ENCODE measurements at places on chromosomes 12 and 14. TPM values are rescaled to one million over a fixed set of nuclear protein-coding genes. Genes with fewer than 3 reads are reported as not detected.

Gene EML5
- total RNA-seq: 6.5 TPM

DNA sequence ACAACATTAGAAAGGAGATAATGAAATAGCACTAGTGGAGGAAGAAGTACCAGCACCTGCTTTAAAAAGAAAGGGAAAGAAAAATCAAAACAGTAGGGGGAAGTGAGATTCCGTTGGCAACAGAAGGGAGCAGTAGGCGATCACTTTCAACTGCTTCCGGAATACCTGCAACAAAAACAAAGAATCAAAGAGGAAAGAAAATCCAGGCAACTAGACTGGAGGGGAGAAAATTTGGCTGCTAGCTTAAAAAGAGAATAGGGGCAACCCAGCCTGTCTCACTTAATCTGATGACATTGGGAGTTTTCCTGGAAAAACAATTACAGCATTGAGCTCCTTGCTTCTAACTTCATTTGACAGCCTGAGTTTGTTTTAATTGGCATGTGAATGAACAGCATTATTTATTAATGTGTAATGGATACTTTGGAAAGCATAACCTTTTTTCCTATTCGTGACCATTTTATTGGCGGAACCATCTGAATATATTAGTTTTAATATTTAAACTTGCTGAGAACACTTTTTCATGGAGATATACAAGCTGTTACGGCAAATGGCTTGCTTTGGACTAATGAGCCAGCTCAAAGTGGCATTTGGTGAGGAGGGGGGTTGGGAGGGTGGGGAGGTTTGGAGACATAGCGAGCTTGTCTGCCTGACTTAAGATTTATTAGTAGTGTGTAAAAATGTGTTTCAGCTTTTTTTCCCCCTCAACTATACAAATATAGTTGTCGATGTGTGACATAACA lies 2.5 kb upstream of the DACT1 start:
- H3K36me3 ChIP-seq: no peaks in the 10 kb centered on the region
- peak; percentile 54 for DNase-seq
- no peaks in the 10 kb centered on the region for H3K27me3 ChIP-seq
- H3K4me3 ChIP-seq: no peak overlapping the region
- H3K4me1 ChIP-seq: peaks cover 44% of the 10 kb centered on the region
- peak overlapping the region; percentile 15 for H3K27ac ChIP-seq

Gene LHX5
- total RNA-seq: not detected

Gene SRGAP1
- total RNA-seq: 0.22 TPM

DNA sequence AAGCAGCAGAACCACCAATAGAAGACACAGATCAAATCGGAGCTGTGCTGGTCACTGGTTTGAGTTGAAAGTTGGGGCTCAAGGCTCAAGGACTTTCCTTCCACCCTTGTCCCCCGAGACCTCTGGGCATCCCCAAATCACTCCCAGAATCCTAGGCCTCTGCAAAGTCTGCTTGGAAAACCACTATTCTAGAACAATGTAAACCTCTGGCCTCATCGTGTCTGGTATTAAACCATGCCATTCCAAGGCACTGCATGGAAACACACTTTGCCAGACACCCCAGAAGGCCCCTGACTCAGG lies 288.0 kb downstream of the DPF3 start:
- no peak overlapping the region for H3K4me3 ChIP-seq
- no peaks in the 10 kb centered on the region for H3K36me3 ChIP-seq
- H3K27ac ChIP-seq: no peak overlapping the region

GRCh38 chr12:11734580-11735180 lies 85.2 kb downstream of the ETV6 start:
- peaks cover 4% of the 10 kb centered on the region for H3K36me3 ChIP-seq
- H3K27me3 ChIP-seq: no peaks in the 10 kb centered on the region
- H3K4me1 ChIP-seq: peaks cover 49% of the 10 kb centered on the region

DNA sequence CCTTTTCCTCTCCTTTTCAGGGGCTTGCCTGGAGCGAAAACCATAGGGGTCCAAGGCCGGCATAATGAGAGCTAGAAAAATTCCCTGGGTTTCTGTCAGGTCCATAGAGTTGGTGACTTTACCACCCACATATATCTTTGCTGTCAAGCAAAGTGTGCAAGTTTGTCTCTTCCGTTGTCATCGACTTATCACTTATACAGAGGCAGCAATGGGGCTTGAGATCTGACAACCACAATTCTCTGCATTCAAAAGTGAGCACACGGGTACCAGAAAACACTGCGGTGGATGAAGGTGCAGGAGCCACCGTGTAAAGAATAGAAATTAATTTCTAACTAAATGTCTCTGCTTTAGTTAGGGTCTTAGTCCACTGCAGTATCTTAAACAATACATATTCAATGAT lies 162.3 kb downstream of the DAD1 start:
- no peak for DNase-seq
- H3K27ac ChIP-seq: no peak overlapping the region
- H3K4me1 ChIP-seq: peaks cover 19% of the 10 kb centered on the region
- H3K36me3 ChIP-seq: no peaks in the 10 kb centered on the region
- peaks cover 49% of the 10 kb centered on the region for H3K27me3 ChIP-seq
- H3K4me3 ChIP-seq: no peak overlapping the region

DNA sequence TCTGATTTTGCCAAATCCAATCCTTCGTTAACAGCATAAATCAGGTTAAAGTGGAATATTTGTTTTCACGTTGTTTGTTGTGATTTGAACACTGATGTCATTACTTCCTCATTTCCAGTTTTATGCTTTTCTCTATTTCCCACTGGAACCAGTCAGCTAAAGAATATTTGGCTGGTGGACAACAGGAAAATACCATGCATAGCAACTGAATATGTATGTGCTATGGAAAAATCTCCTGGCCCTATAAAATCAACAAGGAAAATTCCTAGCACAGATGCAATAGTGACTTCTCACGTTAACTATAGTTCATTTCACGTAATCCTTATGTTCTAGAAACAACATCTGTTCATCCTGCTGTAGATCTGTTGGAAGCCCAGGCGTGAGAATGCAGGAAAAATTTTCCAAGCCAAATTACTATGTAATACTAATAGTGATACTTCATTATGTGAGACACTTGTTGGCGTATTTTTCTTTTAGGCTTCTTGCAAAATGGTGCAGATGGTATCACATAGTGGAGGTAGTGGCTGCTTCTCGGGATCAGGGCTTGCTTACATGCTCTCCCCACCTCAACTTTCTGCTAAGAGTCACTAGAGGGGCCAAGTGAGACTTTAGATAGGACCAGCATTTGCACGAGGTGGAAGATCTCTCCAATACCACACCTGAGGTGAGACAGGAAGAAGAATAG lies 86.3 kb upstream of the USP44 start:
- DNase-seq: no peak
- H3K4me1 ChIP-seq: peaks cover 7% of the 10 kb centered on the region
- no peak overlapping the region for H3K27ac ChIP-seq
- H3K36me3 ChIP-seq: no peaks in the 10 kb centered on the region

Gene MYL2
- 0.39 TPM for total RNA-seq

GRCh38 chr12:104348994-104349494 lies 45.5 kb downstream of the EID3 start:
- no peak for DNase-seq
- no peaks in the 10 kb centered on the region for H3K27me3 ChIP-seq
- no peaks in the 10 kb centered on the region for H3K4me1 ChIP-seq
- peaks cover 33% of the 10 kb centered on the region for H3K36me3 ChIP-seq
- H3K27ac ChIP-seq: no peak overlapping the region

DNA sequence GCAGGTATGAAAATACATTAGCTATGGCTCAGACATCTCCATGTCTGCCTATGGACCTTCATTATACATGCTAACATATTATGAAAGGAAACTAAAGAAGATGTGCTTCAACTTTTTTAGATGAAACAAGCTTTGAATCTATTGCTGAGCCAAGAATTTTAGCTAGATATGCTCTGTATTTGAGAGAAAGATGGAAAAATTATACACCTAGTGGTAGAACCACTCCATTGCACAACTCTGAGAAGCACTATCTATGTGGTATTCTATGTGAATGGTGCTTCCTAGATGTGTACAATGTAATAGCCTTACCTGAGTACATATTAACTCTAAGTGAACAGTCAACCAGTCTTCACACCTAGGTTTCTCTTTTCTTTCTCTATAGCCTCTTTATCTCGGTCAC lies 17.3 kb downstream of the EPYC start:
- no peak for DNase-seq
- no peak overlapping the region for H3K27ac ChIP-seq
- H3K27me3 ChIP-seq: no peaks in the 10 kb centered on the region
- no peaks in the 10 kb centered on the region for H3K36me3 ChIP-seq

DNA sequence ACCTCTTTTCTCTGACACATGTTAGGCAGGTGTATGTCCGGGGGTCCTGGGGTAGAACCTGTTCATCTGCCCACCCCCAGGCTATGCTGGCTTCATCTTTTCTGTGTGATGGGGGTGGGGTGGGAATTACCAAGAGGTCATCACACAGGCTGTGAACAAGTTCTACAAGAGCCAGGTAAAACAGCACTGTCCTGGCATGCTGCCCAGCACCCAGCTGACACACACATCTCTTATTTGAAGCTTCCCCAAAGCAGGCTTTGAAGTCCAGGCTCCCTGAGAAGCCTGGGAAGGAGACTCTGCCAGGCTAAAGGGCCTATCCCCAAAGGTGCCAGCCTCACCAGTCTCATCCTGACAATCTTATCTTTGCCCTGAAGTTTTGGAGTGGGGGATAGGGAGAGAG lies 141.1 kb downstream of the ALG10 start:
- H3K4me3 ChIP-seq: no peak overlapping the region
- no peaks in the 10 kb centered on the region for H3K4me1 ChIP-seq
- H3K27me3 ChIP-seq: no peaks in the 10 kb centered on the region
- no peaks in the 10 kb centered on the region for H3K36me3 ChIP-seq

GRCh38 chr14:104179564-104180129 lies 41.3 kb downstream of the KIF26A start:
- DNase-seq: no peak
- no peak overlapping the region for H3K27ac ChIP-seq
- H3K4me1 ChIP-seq: no peaks in the 10 kb centered on the region
- no peaks in the 10 kb centered on the region for H3K27me3 ChIP-seq

Gene TAS2R30
- 11.2 TPM for total RNA-seq

Gene E2F7
- 0.42 TPM for total RNA-seq

DNA sequence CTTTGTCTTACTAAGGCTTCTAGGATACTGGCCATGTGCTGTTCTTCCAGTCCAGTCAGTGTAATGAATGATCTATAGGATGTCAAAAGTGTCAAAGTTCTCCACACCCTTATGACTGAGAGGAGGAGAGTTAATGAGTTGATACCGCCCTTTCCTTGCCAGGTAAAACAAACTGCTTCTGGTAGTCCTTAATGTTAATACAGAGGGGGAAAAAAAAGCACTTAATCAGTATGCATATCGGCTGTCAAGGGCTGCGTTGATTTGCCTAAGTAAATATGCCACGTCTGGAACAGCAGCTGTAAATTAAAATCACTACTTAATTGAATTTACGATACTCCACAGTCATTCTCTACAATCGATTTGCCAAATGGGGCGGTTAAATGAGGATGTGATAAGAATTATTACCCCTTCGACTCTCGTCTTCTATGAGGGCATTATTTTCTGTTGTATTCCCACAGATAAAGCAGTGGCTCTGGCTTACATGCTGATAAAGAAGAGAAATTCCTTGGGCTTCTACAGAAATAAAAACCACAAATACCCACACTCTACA lies 416.0 kb downstream of the KCNH5 start:
- no peak overlapping the region for H3K4me3 ChIP-seq
- no peaks in the 10 kb centered on the region for H3K36me3 ChIP-seq
- no peaks in the 10 kb centered on the region for H3K4me1 ChIP-seq
- no peak overlapping the region for H3K27ac ChIP-seq
- no peaks in the 10 kb centered on the region for H3K27me3 ChIP-seq

Gene SIRT4
- 4.8 TPM for total RNA-seq

DNA sequence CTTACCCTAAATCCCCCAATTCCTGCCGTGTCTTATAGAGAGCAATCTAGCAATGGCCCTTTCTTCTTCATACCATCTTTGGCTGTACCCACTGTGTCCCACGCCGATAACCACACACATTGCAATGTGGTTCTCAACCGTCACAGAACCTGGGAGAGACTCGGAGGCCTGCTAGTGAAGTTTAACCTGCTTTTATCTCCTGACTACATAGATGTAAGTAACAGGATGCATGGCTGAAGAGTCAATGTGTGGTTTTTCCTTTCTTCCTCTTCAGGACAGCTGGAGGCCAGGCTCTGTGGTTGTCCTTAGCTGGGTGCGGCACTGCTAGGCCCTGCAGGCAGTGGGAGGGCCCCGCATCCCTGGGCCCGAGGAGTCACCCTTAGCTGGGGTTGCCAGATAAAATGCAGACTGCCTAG lies 51.3 kb downstream of the ZNF664 start:
- no peak overlapping the region for H3K4me3 ChIP-seq
- no peaks in the 10 kb centered on the region for H3K27me3 ChIP-seq
- H3K36me3 ChIP-seq: no peaks in the 10 kb centered on the region

DNA sequence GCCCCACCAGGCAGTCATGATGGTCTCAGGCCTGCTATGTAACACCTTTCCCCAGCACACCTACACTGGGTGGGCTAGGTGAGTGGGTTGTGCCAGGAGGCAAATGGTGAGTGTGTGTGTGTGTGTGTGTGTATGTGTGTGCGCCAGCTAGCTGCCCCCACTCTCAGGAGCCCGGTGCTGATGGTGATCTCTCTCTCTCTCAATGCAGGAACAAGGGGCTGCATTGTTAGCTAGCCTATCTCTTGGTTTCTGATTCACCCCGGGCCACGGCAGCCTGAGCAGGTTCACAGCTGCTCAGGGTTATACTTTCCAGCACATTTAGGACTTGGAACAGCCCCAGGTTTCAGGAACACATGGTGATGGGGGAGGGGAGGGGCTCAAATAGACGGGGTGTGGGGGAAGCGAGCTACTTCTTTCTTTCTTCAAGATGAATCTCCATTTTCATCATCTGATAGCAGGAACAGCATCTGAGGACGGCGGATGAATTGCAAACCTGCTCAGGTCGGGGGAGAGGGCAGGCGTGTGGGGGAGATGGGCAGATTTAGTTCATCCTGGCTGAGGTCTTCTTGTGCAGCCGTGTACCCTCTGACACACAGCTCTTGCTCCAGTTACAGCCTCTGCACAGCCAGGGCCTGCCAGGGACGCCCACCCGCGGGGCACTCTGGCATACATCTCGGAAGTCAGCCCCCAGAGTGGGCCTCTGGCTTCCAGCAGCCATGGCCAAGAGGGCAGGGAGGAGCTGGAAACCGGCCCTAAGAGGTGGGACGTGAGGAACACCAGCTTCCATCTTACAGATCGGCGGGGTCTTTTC lies 137.6 kb downstream of the ZFP36L1 start:
- no peaks in the 10 kb centered on the region for H3K36me3 ChIP-seq
- no peak for DNase-seq
- no peak overlapping the region for H3K4me3 ChIP-seq

Gene PTPRO
- 17.8 TPM for total RNA-seq

Gene KRT3
- total RNA-seq: not detected

Measured in B cell (primary cell).